ENCODE measurements at places on chromosomes 1 and 21.

DNA sequence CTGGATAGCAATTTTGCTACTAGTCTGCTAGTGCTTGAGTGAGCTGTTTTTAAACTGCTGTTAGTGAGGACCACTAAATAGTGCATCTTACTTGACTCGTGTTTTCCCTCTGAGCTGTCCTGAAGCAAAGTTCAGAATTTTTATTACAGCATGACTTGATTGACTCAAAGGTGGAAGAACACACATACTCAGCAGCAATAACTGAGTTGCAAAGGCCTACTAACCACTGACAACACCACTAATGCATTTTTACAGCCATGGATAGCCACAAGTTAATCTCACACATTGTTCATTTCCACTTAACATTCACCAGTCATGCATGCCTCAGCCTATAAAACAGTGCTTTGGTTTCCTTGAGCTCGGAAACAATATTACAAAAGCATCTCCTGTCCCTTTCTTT, 148.7 kb downstream of the RUNX1 start:
- no peak for DNase-seq

GRCh38 chr1:114349891-114350605, 161.0 kb downstream of the TRIM33 start:
- no peak for DNase-seq

- DNase-seq: no peak
Measured at GRCh38 chr1:70043804-70044203, 161.6 kb downstream of the LRRC40 start.

- DNase-seq: no peak
Measured at GRCh38 chr1:60809204-60809980, 273.0 kb upstream of the NFIA start.

DNA sequence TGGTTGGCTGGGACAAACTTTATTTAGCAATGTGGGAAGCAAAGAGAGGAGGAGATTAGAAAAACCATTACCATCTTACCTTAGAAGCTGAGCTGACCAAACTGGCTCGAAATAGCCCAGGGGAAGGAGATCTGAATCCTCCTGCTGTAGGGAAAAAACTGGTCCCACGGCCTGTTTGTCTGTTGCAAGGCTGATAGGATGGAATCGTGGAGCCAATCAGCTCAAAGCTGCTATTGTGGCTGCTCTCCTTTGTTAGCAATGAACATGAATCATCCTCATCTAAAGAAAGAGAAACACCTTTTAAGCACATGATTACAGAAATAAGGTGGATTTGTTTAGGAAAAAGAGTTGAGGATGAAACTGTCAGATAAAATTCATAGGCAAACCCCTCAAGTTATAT, 21.5 kb downstream of the CLSPN start:
- no peak for DNase-seq

DNA sequence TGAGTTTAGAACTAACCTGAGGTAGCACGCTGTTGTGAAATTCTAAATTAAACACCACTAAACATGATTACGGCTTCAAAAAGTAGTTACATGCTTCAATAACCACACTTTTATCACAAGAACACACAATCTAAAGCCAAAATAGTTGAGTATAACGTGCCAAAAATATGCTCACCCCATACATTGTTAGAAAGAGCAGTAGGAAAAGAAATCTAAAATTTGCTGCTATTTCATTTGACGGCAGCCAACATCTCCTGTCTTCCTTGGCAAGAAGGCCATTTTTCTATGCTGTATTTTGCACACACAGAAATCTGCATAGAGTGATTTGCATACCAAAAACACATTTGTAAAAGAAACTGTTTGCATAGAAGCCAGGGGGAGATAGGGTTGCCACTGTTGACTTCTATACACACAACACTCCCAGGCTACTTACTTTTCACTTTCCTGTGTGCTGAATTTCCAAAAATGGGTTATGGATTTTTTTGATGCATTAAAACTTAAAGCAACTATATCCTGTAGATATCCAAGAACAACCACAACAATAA, 42.9 kb upstream of the DMRTB1 start:
- DNase-seq: no peak

- DNase-seq: no peak
Measured at GRCh38 chr1:39328586-39329121, 124.2 kb downstream of the MACF1 start.

- no peak for DNase-seq
Measured at GRCh38 chr1:30312226-30312625, 411.2 kb downstream of the MATN1 start.

DNA sequence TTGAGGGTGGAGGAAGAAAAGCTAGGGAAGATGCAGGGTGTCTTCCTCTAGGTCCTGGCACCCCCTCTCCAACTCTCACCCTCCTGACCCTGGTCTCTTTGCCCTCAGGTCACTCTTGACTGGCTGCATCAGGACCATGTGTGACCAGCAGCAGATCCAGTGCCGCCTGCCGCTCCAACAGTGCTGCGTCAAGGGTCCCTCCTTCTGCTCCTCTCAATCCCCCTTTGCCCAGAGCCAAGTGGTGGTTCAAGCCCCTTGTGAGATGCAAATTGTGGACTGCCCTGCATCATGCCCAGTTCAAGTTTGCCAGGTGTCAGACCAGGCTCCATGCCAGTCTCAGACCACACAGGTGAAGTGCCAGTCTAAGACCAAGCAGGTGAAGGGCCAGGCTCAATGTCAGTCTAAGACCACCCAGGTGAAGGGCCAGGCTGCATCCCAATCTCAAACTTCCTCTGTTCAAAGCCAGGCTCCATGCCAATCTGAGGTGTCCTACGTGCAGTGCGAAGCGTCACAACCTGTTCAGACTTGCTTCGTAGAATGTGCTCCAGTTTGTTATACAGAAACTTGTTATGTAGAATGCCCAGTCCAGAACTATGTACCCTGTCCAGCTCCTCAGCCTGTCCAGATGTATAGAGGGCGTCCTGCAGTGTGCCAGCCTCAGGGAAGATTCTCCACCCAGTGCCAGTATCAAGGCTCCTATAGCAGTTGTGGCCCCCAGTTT, 1.8 kb downstream of the KPRP start:
- DNase-seq: no peak

DNA sequence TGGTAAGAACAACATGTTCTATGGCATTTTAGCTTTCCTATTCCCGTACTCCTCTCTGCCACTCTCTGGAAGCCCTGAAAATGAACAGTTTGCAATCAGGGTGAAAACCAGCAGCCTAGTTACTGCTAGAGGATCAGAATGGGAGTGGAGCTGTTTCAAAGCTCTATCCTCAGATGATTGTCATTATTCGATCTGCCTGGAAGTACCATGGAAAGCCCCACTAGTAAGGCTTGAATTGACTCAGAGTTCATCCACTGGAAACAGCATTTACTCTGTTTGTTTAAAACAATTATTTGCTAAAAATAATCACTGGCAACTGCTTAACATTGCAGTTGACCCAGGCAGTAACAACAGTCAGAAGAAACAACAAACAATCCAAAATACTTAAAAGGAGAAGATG, 91.2 kb downstream of the USH2A start:
- DNase-seq: no peak

DNA sequence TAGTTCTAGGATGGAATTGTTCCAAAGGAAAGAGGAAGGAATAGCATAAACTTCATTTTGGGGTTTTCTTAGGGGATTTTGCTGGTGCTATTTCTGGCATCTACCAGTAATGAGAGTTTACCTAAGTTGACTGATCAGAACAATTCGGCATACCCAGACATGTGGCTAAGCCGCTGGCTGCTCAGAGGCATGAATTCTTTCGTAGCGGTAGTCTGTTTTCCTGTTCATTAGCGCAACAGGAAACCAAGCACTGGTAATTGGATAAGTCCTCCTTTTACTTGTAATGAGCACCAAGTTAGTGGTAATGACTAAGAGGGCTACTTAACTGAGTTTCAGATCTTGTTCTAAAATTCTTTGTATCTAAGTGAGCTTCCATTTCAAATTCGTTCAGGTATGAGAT, 38.6 kb downstream of the C21orf91 start:
- peak; percentile 38 for DNase-seq

- no peak for DNase-seq
Measured at GRCh38 chr21:44263768-44264167, 2.1 kb upstream of the DNMT3L start.

DNA sequence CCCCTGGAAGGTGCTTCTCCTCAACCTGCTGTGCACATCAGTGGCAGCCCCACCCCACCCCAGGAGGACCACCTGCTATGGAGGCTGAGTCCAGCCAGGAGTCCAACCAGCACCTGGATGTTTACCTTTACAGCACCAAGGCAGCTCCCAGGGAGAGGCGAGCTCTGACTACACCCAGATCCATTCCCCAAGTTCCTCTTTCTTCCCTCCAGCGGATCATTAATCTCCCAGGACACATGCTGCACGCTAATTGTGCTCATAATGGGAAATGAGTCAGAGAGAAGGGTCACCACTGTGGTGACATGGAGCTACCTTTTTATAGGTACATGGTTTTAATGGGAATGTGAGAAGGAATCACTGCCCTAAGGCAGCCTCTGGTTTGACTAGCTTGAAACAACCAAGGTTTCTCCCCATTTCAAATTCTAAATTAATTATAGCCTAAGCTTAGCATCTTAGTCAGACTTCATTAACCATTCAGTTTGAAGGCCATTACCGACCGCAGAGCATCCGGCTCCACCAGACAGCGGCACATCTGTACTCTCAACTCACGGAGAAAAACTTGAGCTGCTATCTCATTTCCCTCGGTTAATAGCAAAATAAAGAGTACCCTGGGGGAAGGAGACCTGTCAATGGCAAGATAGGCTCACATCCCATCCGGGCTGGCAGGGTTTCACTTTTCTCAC, 173.1 kb upstream of the GALNT2 start:
- DNase-seq: no peak

- no peak for DNase-seq
Measured at GRCh38 chr1:83882906-83883305, 116.0 kb downstream of the TTLL7 start.

GRCh38 chr1:67664048-67664447, 21.0 kb upstream of the GADD45A start:
- DNase-seq: no peak

DNA sequence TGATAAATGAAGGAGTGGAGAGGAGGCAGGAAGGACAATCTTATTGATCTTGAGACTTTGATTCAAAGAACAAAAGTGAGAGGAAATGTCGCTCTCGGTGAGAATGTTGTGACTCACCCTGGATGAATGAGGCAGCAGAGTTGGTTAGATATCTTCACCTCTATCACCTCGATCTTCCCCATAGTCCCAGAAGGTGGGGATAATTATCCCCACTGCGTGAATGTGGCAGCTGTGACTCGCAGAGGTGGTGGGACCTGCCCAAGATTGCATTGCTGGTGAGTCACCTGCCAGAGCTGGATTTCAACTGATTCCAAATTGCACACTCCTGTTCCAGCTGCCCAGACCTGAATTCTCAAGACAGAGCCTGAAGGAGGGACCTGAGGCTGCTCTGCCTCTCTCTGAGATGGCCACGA, 105.0 kb downstream of the MATN1 start:
- no peak for DNase-seq
